ENCODE measurements at places on chromosomes 1 and 21.

- DNase-seq, result no peak
Measured at GRCh38 chr1:239387304-239388158, 1.2 kb downstream of the CHRM3 start.

- no peak for DNase-seq
Measured at GRCh38 chr21:43303275-43304178, 123.4 kb downstream of the SIK1 start.

DNA sequence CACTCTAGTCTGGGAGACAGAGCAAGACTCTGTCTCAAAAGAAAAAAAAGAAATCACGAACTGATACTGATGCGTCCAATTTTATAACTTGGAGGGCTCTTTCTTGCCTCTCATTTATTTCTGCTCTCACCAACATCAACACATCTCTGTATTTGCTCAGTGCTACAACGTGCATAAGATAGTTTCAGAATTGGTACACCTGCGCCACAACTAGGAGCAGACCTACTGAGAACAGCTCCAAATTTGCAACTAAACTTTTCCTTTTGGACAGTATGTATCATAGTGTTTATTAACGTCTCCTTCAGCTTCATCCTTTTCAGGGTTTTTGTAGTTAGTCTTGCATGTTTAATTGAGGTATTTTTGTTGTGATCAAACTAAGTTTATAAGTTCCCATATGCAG lies 27.7 kb downstream of the TRAPPC10 start:
- no peak for DNase-seq

DNA sequence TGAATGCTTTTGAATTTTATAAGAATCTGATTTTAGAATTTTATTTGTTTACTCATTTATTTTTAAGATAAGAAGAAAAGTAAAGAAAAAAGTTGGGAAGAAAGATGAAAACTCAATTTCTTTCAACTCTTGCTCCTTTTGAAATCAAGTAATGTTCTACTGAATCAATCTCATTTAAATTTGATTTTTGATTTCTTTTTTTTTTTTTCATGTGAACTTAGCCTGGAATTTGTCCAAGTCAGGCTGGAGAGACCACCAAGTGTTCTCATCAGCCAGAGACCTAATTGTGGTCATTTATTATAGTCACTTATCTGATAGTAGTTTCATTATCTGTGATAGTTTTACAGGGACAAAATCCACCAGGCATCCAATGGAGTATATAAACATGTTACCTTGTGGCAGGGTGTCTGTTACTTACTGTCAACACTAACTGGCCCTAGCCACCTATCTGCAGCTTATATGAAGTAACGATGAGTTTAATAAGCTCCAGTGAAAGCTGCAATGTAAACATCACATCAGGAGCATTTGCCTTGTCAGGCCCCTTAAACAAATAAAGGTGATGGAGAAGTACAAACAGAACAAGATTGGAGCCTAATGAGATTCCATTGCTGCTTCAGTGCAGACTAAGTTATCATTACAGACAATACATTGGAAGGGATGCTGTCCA lies 39.2 kb downstream of the HLX start:
- DNase-seq, result no peak

- DNase-seq, result peak; percentile 35
Measured at GRCh38 chr21:44949779-44950198, 10.0 kb downstream of the SLX9 start.

DNA sequence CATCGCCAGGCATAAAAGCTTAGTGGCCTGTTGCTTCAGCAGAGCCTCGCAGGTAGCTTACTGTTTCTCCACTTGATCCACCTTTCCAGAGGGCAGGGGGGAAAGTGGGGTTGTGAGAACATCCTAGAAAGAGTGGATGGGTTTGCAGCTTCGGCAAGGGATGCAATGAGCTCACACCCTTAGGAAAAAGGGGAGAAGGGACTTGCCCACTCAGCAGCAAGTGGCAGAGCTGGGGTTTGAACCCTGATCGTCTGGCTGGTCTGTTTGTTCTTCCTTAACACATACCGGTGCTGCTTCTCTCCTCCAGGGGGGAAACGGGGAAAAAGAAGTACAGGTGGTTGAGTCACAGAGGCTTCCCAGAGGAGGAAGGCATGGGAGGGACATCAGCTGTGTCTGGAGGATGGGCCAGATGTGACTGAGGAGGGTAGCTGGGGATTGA lies 1.0 kb downstream of the TMEM201 start:
- no peak for DNase-seq

- DNase-seq, result no peak
Measured at GRCh38 chr1:1157914-1158710, 15.6 kb upstream of the TTLL10 start.

- no peak for DNase-seq
Measured at GRCh38 chr1:209446356-209446755, 137.2 kb upstream of the CAMK1G start.

- no peak for DNase-seq
Measured at GRCh38 chr1:89604414-89604735, 28.5 kb upstream of the LRRC8C start.

DNA sequence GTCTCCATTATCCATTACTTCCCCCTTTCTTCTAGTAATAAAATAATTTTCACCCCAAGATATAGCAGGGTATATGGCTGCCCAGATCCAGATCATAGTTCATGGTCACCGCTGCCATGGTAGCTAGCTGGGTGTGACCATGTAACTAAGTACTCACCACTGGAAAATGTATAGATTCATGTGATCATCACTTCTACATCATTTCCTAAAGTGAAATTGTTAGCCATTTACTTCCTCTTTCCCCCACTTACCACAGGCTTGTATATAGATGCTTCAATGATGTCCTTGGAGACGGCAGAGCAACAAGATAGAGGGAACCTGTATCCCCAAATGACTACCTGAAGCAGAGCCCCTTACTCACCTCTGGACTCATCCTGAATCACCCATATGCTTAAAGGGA lies 22.7 kb upstream of the EYA3 start:
- DNase-seq, result no peak

GRCh38 chr1:217712925-217713597 lies 81.9 kb downstream of the SPATA17 start:
- peak; percentile 2 for DNase-seq

DNA sequence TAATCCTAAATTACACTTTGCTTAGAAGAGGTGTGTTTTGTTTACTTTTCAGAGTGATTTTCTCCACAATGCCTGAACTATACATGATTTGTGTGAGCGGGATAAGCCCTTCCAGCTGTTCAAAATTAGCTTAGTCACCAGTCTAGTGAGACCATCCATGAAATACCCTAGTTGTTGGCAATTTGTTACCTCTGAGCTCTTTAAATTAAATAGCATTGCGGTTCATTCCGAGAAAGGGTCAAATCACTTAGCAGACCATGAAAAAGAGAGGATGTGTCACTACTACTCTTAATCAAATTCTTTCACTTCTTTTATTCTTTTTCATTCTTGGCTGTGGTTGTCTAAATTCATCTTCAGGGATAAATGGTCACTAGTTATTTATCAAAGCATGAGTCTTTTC lies 11.9 kb upstream of the VAV3 start:
- peak; percentile 70 for DNase-seq

DNA sequence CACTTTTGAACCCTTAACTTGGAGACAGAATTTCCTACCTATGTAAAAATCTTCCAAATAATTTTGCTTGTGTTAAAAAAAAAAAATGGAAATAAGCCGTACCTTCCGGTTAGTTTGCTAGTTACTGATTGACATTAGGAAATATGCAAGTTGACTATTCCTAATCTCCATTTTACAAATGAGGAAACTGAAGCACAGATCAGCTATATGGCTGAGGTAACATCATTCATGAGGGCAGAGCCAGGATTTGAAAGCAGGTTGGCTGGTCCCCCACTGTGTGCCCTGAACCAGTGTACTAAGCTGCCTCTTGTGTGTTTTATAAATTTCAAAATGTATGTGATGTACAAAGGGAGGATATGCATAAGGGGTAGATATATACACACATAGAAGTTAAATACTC lies 29.6 kb downstream of the BACE2 start:
- DNase-seq, result no peak

GRCh38 chr1:42209526-42210251 lies 45.1 kb upstream of the GUCA2A start:
- DNase-seq, result no peak

DNA sequence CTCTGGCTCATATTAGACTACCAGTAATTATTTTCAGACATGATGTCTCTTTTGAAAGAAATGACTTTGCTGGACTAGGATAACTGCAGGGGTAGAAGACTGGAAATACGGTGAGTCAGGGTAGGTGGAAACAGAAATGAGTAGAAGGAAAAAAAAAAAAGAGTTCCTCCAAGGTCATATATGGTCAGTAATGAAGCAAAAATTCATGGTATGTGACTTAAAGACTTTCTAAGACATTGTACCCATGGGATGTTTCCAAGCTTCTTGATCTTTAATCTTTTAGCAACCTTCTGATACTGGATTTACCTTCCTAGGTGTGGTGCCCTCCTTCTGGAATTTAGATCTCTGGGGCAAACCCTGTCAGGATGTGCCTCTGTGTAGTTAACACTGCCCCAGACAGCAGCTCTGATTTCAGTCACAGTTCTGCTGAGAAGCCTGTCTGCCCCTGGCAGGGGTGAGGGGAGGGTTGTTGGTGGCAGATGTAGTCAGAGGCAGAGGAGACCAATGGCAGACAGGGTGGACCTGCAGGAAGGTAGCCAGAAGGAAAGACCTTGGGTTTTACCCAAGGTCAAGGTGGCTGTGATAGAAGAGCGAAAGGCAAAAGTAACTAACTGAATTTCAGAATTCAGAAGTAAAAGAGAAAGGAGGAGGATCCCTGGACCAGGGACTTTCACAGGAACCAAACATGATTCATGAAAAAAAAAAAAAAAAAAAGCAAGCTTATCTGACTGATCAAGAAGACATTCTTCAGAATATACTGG lies 44.1 kb upstream of the BCL10 start:
- DNase-seq, result no peak
